ENCODE measurements at places on chromosomes 7 and 10. TPM values are rescaled to one million over a fixed set of nuclear protein-coding genes. Genes with fewer than 3 reads are reported as not detected.

The CARD11 gene
- 3.7 TPM for total RNA-seq

The MACC1 gene
- total RNA-seq: 0.56 TPM

The ZNF365 gene
- total RNA-seq: 2.2 TPM

The NME8 gene
- not detected for total RNA-seq

GRCh38 chr10:26528715-26529393 lies 90.7 kb downstream of the APBB1IP start:
- no peaks in the 10 kb centered on the region for H3K27me3 ChIP-seq
- DNase-seq: no peak
- no peak overlapping the region for H3K4me3 ChIP-seq
- H3K36me3 ChIP-seq: no peaks in the 10 kb centered on the region

- H3K27me3 ChIP-seq: peaks cover 5% of the 10 kb centered on the region
- H3K36me3 ChIP-seq: no peaks in the 10 kb centered on the region
- no peak overlapping the region for H3K27ac ChIP-seq
- H3K4me3 ChIP-seq: no peak overlapping the region
- DNase-seq: no peak
Measured at GRCh38 chr7:94442639-94443038, 47.9 kb downstream of the COL1A2 start.

All from thoracic aorta (tissue), 2 donors.